PC-9 (cell line): ENCODE measurements at places on chromosomes 5 and 9. TPM values are rescaled to one million over a fixed set of nuclear protein-coding genes. Genes with fewer than 3 reads are reported as not detected.

Gene BAAT
- total RNA-seq: not detected in 2 replicates

DNA sequence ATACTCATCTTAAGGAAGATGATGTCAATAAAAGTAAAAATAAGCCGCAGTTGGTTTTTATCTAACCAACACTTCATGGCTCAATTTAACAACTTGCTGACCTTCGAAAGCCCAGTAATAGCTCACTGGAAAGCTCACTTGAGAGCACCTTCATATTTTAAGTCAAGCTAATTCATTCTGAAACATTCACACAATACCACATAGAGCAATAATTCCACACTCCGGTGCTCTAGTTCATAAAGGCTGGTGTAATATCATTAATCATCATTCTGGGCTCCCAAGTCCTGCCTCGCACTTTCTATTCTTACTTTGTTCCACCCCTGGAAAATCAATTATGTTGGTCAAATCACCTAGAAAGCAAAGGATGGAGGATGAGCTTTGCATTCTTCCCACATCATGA is 74.4 kb downstream of the ELAVL2 start:
- H3K27me3 ChIP-seq: no peaks in the 10 kb centered on the region
- H3K4me1 ChIP-seq: no peaks in the 10 kb centered on the region
- no peak overlapping the region for H3K27ac ChIP-seq
- no peak for DNase-seq

GRCh38 chr9:2230362-2230761 is 215.2 kb downstream of the SMARCA2 start:
- no peak for DNase-seq
- no peak overlapping the region for H3K27ac ChIP-seq
- H3K36me3 ChIP-seq: no peaks in the 10 kb centered on the region
- no peak overlapping the region for H3K4me3 ChIP-seq
- no peaks in the 10 kb centered on the region for H3K27me3 ChIP-seq

GRCh38 chr5:107560377-107560776 is 110.4 kb downstream of the EFNA5 start:
- DNase-seq: no peak
- H3K27ac ChIP-seq: peak overlapping the region; percentile 96
- peaks cover 77% of the 10 kb centered on the region for H3K4me1 ChIP-seq
- H3K4me3 ChIP-seq: no peak overlapping the region

- H3K36me3 ChIP-seq: no peaks in the 10 kb centered on the region
- DNase-seq: no peak
- no peak overlapping the region for H3K4me3 ChIP-seq
- H3K27me3 ChIP-seq: no peaks in the 10 kb centered on the region
Measured at GRCh38 chr9:20315677-20316076, 306.6 kb downstream of the MLLT3 start.

GRCh38 chr9:132894862-132895835 is 16.5 kb downstream of the SPACA9 start:
- peaks cover 19% of the 10 kb centered on the region for H3K4me1 ChIP-seq
- peaks cover 16% of the 10 kb centered on the region; the same call in 1 of the 2 replicates for H3K36me3 ChIP-seq
- no peaks in the 10 kb centered on the region for H3K27me3 ChIP-seq

Gene GABRA6
- not detected in 2 replicates for total RNA-seq

Gene PCDHB1
- total RNA-seq: not detected in 2 replicates

Gene OR1Q1
- total RNA-seq: not detected in 2 replicates

- no peaks in the 10 kb centered on the region for H3K27me3 ChIP-seq
- no peak overlapping the region for H3K4me3 ChIP-seq
- H3K36me3 ChIP-seq: no peaks in the 10 kb centered on the region
- H3K4me1 ChIP-seq: no peaks in the 10 kb centered on the region
- no peak overlapping the region for H3K27ac ChIP-seq
- DNase-seq: peak; percentile 58
Measured at GRCh38 chr5:140372971-140373487, 13.0 kb downstream of the SLC4A9 start.

DNA sequence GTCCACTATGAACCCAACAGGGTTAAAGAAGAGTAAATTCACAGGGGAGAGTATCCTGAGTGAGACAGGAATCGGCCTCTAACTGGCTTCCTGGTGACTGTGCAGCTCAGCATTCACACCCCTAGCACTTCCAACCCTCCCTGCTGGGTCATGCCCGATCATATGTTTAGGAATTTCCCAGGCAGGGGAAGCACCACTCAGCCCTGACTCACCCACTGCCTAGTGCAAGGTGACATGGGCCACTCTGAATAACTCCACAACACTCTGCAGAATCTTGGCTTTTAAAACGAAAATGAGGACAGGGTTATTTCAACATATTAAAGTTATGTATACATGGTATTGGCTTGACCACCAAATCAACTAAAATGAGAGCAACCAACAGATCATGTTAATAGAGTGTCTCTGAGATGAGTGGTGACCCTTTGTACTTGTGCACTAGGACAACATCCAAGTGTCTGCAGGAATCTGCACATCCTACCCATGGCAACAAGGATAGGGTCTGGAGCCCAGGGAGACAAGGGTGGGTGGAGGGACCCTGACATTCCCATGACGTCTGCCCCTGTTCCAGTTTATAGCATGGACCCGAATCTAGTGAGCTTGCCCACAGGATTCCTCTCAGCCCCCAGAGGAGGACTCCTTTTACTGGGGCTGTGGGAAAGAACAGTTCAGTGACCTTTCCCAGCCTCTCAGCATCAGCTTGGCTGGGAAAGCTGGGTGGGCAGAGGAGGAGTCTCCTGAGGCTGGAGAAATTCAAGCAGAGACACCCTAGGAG is 485.8 kb downstream of the SEMA5A start:
- peaks cover 19% of the 10 kb centered on the region for H3K4me1 ChIP-seq
- H3K27ac ChIP-seq: peak overlapping the region; percentile 85
- DNase-seq: peak; percentile 87
- no peaks in the 10 kb centered on the region for H3K36me3 ChIP-seq
- H3K27me3 ChIP-seq: no peaks in the 10 kb centered on the region

GRCh38 chr9:108953983-108954574 is 19.9 kb downstream of the ABITRAM start:
- H3K4me1 ChIP-seq: no peaks in the 10 kb centered on the region
- no peak overlapping the region for H3K4me3 ChIP-seq
- H3K27me3 ChIP-seq: no peaks in the 10 kb centered on the region

DNA sequence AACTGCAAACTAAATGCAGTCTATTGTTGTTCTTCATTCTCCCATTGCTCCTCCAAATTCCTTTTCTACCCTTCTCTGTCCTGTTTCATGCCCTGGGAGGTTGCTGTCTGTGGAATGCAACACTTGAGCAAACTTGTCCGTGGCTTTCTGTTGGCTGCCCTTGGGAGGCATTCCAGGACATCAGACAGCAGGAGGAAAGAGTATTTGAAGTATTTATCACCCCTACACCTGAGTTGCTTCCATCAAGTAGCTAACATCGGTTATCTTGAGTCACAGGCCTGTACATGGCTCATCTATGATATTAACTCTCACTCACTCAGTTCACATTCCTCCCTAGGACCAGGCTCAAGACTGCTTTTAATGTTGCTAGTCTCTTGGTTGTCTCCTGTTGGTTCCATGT is 803.4 kb upstream of the CDH6 start:
- no peak for DNase-seq
- no peaks in the 10 kb centered on the region for H3K4me1 ChIP-seq
- H3K27ac ChIP-seq: no peak overlapping the region
- no peaks in the 10 kb centered on the region for H3K36me3 ChIP-seq
- H3K4me3 ChIP-seq: no peak overlapping the region

Gene NEUROG1
- total RNA-seq: not detected in 2 replicates

Gene PCDHB9
- total RNA-seq: not detected in 2 replicates

DNA sequence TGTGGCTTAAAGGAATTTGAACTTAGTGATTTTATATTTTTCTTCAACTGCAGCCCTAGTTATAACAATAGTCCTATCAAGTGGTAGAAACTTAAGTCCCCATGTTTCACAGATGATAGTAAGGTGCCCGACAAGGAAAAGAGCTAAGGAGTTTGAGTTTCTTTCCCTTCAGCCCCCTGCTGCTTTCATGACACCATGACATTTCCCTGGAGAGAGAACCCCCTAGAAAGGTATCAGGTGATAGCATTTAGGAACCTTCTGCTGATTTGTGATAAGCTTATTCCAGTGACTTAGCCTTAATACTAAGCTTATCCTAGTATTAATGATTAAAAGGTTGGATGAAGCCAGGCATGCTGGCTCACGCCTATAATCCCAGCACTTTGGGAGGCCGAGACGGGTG is 623.8 kb upstream of the TYRP1 start:
- H3K27me3 ChIP-seq: no peaks in the 10 kb centered on the region
- no peaks in the 10 kb centered on the region for H3K36me3 ChIP-seq
- no peak for DNase-seq
- H3K4me3 ChIP-seq: no peak overlapping the region
- no peaks in the 10 kb centered on the region for H3K4me1 ChIP-seq
- no peak overlapping the region for H3K27ac ChIP-seq

Gene TERT
- total RNA-seq: 0.74 and 2.2 TPM in 2 replicates

- DNase-seq: no peak
- H3K4me1 ChIP-seq: no peaks in the 10 kb centered on the region
- no peaks in the 10 kb centered on the region for H3K36me3 ChIP-seq
- no peak overlapping the region for H3K27ac ChIP-seq
Measured at GRCh38 chr5:172175263-172175719, 12.7 kb downstream of the STK10 start.

DNA sequence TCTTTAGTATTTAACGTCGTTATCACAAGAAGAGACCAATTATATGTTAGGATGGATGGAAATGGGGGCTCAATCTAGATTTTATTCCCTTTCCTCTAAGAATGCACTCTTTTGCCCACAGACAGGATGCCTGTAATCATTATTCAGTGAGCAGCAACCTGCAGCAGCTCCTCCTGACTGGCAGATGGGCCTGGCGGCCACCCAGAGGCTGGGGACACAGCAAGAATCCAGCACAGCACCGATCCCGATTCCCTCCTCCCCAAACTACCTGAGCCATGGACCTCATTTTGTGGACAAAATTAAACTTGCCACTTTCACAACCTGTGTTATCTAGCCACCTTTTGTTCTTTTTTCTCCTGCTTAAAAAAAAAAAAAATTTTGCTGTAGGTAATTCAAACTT is 101.0 kb downstream of the USP20 start:
- H3K4me1 ChIP-seq: no peaks in the 10 kb centered on the region
- no peak overlapping the region for H3K27ac ChIP-seq
- H3K4me3 ChIP-seq: no peak overlapping the region
- H3K36me3 ChIP-seq: no peaks in the 10 kb centered on the region
- H3K27me3 ChIP-seq: no peaks in the 10 kb centered on the region
- DNase-seq: no peak

- no peak overlapping the region for H3K4me3 ChIP-seq
- no peak for DNase-seq
- H3K27me3 ChIP-seq: no peaks in the 10 kb centered on the region
- no peaks in the 10 kb centered on the region for H3K36me3 ChIP-seq
- H3K27ac ChIP-seq: no peak overlapping the region
Measured at GRCh38 chr5:82068723-82069122, 96.9 kb downstream of the ATG10 start.

DNA sequence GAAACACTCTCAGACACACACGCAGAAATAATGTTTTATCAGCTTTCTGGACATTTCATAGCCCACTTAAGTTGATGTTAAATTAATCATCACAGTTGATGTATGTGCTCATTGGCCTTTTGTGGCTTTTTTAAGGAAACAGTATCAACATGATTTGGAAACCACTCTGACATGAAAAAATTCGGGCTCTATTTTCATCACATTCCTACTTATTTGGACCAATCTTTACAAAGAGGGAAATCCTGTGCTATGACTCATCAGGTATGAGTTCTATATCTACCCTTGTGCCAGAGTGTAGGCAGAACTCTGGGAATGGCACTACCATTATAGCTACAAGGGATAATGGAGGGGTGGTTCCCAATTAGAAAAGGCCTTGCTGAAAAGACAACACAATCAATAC is 388.4 kb upstream of the PTGER4 start:
- no peak for DNase-seq
- H3K36me3 ChIP-seq: no peaks in the 10 kb centered on the region
- no peak overlapping the region for H3K27ac ChIP-seq

Gene ACTBL2
- total RNA-seq: 0.98 and 1.5 TPM in 2 replicates
